ENCODE measurements at places on chromosomes 7 and 10. TPM values are rescaled to one million over a fixed set of nuclear protein-coding genes. Genes with fewer than 3 reads are reported as not detected.

The SRI gene
- polyA plus RNA-seq = 0.37 TPM

The DENND10 gene
- 75.9 TPM for polyA plus RNA-seq

The ZWINT gene
- polyA plus RNA-seq = 27.3 TPM

The HERPUD2 gene
- 38.6 TPM for polyA plus RNA-seq

The ACBD7 gene
- polyA plus RNA-seq = 1.4 TPM

The TMEM196 gene
- polyA plus RNA-seq = not detected

The LRGUK gene
- polyA plus RNA-seq = 0.20 TPM

The NT5C2 gene
- 55.2 TPM for polyA plus RNA-seq

The PNLIP gene
- polyA plus RNA-seq = not detected

The PLAC9 gene
- polyA plus RNA-seq = not detected

The BLVRA gene
- polyA plus RNA-seq = 39.2 TPM

The SPDYE8 gene
- polyA plus RNA-seq = not detected

The MRLN gene
- not detected for polyA plus RNA-seq

The TMEM139 gene
- polyA plus RNA-seq = 13.8 TPM

The EBF3 gene
- not detected for polyA plus RNA-seq

The ACTL6B gene
- polyA plus RNA-seq = not detected

The NACAD gene
- 0.07 TPM for polyA plus RNA-seq

The BBS9 gene
- 5.1 TPM for polyA plus RNA-seq

The IQUB gene
- polyA plus RNA-seq = not detected

The SERPINE1 gene
- polyA plus RNA-seq = 1,576 TPM

The PRF1 gene
- polyA plus RNA-seq = 1.7 TPM

The PNLIPRP2 gene
- 0.56 TPM for polyA plus RNA-seq

The IGFBP1 gene
- 885 TPM for polyA plus RNA-seq

The ANKRD7 gene
- polyA plus RNA-seq = not detected

The C10orf67 gene
- polyA plus RNA-seq = not detected

The NOC3L gene
- polyA plus RNA-seq = 7.6 TPM

The SEC31B gene
- 8.3 TPM for polyA plus RNA-seq

The SEMA3C gene
- 0.08 TPM for polyA plus RNA-seq

The ELFN1 gene
- polyA plus RNA-seq = 0.13 TPM

The HOXA7 gene
- 0.10 TPM for polyA plus RNA-seq

The GNAI1 gene
- polyA plus RNA-seq = 3.5 TPM

The CPN1 gene
- polyA plus RNA-seq = 35.1 TPM

The MEIG1 gene
- not detected for polyA plus RNA-seq

The CNPY1 gene
- polyA plus RNA-seq = not detected

The MSS51 gene
- 2.4 TPM for polyA plus RNA-seq

The SLC4A2 gene
- 51.9 TPM for polyA plus RNA-seq

The KIF5B gene
- polyA plus RNA-seq = 34.3 TPM

The ZDHHC4 gene
- 164 TPM for polyA plus RNA-seq

The HGF gene
- polyA plus RNA-seq = not detected

The SRRT gene
- 26.2 TPM for polyA plus RNA-seq

The CFAP43 gene
- polyA plus RNA-seq = 0.38 TPM

The AGR2 gene
- 2.2 TPM for polyA plus RNA-seq

The NANOS1 gene
- 1.7 TPM for polyA plus RNA-seq
